ENCODE measurements at places on chromosomes 3 and 15.

DNA sequence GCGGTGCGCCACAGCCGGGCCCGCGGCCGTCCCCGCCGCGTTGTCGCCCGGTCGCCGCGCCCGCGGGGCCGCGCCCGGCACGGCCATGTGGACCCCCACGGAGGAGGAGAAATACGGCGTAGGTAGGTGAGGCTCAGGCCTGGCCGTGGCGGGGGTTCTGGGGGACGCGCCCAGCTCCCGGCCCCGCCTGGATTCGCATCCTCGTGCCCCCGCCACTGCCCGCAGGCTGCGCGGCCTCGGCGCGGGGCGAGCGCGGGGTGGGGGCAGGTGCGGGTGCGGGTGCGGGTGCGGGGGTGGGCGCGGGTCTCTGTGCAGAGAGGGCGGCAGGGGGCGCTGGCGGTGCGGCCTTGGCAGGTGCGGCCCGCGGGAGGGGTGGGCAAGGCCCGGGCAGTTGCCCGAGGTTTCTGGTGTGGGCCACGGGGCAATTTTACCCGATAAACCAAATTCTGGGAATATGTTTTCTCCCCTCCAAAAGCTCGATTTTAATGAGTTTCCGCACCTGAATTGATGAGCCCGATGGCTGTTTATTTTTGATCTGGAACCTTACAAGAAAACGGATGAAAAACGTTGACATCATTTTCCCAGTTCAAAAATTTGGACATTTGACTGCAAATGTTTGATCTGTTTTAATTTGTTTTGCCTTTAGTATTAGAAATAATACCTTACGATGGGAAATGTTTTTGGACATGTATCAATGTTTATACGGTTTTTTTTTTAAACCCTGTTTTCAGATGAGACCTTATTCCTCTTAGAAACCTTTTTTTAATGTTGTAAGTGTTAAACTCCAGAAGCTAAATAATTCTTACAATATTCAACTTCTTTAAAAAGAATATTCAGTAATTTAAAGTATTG lies 678 bp downstream of the DOCK3 start:
- peak; percentile 33 for DNase-seq

DNA sequence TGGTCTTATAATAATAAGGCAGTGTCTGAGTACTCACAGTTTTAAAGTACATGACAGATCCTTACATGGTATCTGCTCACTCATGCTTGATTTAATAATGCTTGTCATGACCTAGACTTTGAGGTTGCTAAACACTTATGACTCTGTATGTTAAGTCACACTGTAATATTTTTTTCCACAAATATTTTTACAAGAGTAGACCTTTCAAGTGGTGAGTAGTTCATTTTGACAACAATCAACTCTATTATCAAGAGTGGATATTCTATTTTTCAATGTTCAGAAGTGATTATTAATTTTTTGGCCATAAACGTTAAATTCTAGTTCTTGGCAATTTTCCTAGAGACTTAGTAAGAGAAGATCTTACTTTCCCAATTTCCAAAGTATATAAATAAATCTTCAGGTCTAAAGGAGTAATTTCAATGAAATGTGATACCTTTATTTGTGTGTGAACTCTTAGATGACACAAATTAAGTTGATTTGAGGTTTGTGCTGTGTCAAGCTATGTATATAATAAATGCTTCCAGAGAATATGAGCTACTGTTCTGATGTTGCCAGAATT lies 104.5 kb downstream of the NLGN1 start:
- no peak for DNase-seq

- peak; percentile 11 for DNase-seq
These were observed 173.5 kb downstream of the OR4M2 start for GRCh38 chr15:22253676-22254408.

GRCh38 chr3:134617608-134618477 lies 33.0 kb downstream of the KY start:
- no peak for DNase-seq

DNA sequence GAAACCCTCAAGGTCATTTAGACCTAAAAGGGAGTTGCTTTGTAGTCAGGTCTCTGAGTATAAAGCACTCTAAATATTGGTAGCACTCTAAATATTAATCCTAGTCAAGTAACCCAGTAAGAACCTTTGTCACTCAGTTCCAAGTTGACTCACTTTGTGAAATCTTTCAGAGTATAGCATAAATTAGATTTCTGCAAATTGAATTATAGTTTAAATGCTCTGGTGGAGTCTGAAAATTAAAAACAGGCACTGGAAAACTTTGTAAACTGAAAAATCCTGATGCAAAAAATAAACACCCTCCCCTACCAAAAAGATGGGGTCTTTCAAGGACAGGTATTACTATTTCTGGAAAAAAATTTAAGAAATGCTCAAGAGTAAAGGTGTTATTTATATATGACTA lies 196.3 kb upstream of the FEZF2 start:
- DNase-seq: no peak

DNA sequence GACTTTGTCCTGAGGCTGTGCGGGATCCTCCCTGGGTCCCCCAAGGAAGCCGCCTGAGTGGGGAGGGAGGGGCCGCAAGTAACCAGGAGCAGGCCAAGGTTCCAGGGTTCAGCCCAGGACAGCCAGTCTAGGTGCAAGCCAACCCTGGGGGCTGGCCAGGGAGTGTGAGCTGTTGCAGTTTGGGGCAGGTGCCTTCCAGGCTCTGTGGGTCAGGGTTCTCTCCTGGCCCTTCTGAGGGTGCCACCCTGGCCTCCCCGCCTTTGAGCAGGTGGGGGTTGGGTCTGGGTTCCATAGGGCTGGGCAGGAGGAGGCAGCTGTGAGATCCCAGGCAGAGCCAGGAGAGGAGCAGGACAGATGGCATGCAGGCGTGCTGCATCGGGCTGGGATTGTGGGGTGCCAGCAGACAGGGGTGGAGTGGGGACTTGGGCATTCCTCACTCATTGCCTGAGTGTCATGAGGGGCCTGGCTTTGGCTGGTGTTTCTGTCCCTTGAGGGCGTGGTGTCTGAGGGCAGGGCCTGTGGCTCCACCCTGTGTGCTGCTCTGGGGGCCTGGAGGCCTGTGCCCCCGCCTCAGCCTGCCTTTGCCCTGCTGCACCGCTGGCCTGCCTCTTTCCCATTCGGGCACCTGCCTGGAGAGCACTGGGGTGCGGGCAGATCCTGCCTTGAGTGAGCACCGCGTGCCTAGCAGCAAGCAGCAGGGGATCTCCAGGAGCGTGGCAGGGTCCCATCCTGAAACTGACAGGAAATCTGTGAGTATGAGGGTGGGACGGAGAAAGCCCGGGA lies 18.4 kb downstream of the KLF13 start:
- DNase-seq: no peak

DNA sequence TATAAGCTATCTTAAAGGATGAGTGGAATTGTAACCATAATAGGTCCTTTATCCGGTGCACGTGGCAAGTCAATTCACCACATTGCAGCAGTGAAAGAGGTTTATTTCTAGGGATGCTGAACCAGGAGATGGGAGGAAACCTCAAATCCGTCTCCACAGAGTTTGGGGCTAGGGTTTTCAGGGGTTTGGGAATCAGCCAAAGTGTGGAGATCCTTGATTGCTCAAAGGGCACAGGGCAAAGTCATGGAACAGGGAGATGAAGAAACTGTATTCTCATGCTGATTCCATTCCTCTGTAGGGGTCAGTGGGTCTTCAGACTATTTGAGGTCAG lies 7.2 kb upstream of the RAF1 start:
- no peak for DNase-seq

DNA sequence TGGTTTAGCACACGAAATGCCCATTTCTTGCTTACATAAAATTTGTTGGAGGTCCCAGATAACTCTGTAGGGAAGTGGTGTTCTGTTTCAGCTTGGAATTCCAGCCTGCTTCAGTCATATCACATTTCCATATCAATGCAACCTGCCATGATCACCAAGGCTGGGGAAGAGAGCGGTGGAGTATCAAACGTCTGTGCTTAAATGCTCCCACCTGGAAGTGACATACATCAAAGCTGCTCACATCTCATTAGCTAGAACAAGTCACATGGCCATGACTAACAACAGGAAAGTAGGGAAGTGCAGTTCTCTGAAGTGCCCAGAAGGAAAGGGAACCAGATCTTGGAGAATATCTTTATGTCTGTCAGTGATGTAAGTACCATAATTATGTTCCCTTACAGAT lies 130.2 kb upstream of the CFAP20DC start:
- no peak for DNase-seq

DNA sequence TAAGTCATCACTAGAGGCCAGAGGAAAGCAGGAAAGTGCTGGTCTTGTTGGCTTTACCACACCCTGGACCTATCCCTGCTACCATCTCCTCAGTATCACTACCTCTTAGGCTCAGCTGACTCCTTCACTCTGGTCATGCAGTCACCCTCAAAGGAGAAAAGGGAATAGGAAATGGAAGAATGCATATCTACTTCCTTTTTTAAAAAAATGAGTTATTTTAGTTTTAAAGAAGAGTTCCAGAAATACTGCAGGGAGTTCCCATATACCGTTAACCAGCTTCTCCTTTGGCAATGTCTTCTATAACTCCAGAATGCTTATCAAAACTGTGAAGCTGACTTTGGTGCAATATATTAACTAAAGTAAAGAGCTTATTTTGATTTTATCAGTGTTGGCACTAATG lies 688.6 kb downstream of the DIPK2A start:
- DNase-seq: no peak

DNA sequence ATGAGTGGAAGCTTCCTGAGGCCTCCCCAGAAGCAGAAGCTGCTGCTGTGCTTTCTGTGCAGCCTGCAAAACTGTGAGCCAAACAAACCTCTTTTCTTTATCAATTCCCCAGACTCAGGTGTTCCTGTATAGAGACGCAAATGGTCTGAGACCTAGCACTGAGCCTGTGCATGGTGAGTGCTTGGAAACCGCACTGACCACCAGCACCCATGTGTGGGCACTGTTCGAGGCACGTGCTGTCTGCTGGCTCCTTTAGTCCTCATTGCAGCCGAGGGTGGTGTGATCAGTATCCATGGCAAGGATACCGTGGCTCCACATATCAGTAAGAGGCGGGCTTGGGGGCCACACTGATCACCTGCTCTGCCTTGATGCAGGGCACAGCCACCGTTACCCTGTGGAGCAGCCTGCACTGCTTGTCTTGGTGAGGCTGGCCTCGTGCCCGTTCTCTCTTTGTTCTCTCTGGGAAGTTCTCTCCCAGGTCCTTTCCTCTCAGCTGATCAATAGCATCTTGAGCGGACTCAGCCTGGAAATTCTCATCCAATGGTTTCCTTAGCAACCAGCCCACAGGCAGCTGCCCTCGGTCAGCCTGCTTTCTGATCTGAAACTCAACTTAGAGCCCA lies 101.0 kb downstream of the PLXNA1 start:
- DNase-seq: no peak

DNA sequence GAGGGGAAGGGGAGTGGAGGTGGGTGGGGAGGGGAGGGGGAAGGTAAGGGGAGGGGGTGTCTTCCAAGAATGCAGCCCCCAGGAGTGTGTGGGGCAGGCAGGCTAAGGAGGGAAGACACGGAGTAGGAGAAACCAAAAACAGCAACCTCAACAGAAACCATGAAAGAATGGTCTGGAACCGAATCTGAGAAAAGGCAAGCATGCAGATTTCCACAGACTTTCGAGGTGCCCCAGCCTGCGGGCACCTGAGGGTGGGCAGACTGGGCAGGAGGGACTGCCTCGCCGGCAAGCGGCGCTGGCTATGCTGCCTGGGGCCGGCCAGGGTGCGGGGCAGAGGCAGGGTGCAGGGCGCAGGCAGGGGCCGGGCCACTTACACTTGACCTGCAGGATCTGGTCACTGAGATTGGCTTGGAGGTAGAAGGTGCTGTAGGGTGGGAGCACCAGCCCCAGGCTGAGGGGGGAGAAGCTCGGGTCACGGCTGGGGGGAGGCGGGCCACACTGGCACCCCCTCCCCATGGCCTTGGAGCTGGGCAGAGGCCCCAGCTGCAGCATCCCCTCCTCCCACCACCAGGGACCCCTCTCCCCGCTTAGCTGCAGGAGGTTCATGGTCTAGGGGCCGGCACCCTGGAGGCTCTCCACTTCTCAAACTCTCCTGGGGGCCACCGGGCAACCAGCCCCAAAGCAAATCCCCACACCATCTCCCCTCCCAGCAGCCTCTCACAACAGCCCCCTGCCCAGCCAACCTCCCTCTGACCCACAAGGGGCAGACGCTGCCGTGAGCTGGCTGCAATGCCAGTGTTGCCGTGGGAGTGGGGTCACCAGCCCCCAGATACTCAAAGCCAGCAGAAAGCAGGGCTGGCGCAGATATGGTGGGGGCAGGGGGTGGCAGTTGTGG lies 15.3 kb upstream of the TMEM115 start:
- DNase-seq: no peak

GRCh38 chr15:77862651-77863104 lies 214.8 kb downstream of the TBC1D2B start:
- no peak for DNase-seq

GRCh38 chr3:9080163-9080562 lies 116.9 kb upstream of the RAD18 start:
- DNase-seq: no peak

DNA sequence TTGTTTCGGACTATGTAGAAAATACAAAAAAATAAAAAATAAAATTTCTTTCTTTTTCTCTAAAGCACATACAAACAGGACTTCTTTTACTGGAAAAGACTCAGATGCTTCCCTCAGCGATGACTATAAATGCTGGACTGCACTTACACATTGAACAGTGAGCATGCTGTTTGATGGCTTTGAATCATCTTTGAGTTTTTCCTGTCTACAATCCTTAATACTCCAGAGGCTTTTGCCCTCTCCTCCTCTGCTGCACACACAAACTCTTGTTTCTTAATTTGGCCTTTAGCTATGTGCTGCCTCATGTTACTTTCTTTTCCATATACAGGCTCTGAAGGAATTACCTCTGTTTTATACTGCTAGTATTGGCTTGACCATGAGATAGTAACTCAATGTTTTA lies 575.1 kb downstream of the EPHA3 start:
- no peak for DNase-seq

- DNase-seq: no peak
These were observed 31.6 kb downstream of the TAMM41 start for GRCh38 chr3:11815111-11815510.

DNA sequence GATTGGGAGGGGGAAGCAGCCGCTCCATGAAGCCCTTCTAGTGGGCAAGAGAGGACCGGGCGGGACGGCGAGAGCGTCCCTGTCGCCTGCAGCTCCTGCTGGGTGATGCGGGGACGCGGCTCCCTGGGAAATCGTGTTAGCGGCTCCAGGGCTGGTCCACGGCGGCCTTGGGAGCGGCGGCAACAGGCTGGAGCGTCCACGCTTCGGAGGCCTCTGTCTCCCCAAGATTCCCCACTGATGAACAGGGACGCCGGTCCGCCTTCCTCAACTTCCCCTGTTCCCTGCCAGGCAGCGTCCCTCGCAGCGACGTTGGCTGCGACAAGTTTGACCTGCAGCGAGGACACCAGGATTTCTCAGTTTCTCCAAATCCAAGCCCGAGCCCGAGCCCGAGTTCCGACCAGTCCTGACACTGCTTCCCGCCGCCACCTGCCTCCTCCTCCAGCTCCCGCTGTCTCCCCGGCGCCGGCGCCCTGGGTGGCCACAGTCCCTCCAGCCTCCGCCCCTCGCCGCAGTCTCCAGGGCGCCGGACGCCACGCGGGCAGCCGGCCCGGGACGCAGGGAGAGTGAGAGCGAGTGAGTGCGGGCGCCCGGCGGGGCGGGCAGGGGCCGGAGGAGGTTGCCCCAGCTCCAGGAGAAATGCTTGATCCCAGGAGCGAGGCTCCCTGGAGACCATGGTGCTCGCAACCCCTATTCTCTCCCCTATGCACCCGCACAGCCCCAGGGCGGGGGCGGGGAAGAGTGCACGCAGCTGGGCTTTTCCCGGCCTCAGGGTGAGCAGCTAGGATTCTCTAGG lies 78.1 kb upstream of the RNF7 start:
- no peak for DNase-seq
